CD4-positive, alpha-beta T cell treated with Interleukin-1 beta for 1 hour (primary cell): ENCODE measurements at places on chromosomes 2 and 18.

DNA sequence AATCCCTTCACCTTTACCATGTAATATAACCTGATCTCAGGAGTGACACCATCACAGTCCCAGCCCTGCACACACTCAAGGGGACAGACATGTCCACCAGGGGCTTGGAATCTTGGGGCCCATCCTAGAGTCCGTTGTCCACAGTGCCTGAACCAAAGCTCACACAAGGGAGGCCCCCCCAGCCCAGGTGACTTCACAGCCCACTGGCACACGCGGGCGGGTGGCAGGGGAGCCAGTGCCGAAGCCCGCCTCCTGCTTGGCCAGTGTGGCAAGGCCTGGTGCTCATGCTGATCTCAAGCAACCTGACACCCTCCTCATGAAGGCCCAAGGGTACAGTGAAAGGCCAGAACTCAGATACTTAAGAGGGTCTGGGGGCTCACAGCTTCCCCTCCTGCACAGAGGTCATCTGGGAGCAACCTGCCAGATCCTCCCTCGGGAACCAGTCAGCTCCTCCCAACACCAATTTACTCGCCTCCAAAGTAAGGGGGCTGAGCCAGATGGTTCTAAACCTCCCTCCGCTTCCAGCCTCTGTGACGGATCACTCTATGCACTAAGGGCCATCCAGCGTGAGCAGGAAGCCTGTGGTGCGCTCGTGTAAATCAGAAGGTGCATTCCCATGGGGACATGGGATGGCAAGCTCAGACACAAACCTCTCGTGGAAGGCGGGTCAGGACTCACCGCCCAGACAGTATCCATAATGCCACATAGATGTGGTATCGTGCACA lies 3.2 kb upstream of the RAB17 start:
- no peak for DNase-seq

DNA sequence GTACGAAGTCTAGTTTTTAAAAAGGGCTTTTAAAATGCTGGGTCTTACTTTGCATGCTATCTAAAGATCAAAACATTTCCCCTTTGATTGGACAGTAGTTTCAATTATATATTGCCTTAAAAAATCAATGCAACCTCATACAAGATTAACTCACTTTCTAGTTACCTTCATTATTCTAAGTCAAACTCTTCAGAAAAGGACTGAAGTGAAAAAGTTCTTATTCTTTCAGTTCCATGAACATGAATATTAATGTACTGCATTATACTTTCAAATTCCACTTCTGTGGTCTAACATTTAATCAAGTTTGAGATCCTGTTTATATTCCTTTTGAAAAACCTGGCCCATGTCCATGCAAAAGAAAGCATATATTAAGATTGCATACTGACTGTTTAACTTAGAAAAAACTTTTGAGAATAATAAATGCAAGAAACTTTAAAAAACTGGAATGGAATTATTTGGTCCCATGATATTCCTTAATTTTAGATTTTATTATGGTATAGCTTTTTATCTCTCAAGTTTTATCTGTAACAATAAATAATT lies 11.2 kb upstream of the ENOSF1 start:
- DNase-seq: no peak

DNA sequence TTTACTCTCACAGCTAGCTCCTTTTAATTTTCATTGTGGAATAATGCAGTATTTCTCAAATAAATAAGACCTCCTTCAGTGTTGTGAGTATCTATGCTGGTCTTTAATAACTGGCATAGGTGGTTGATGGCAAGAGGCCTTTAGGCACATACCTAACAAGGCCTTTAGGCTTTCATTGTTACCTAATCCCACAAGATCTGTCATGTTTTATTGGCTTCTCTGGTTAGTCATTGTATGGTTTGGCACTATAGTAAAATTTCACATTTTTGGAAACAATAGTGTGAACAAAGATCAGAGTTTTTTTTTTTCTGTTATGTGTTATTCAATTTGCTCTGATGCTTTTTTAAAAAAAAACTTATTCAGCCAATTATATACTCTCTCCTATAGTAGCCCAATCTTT lies 89.8 kb upstream of the NEUROD1 start:
- DNase-seq: no peak

DNA sequence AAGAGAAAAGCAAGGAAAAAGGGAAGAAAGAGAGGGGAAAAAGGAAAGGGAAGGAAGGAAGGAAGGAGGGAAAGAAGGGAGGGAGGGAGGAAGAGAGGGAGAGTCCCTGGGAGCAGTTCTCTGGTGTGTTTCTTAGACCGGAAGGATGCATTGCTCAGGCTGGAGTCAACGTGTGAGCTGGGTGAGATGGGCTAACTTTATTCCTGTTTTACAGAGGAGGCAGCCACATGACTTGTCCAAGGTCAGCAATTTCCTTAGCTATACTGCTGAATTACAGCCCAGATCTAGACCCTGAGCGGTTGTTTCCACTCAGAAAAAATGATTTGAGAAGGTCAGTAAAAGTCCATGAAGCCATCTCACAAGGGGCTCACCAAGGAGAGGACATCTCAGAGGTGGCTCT lies 86.6 kb upstream of the APCDD1 start:
- no peak for DNase-seq

DNA sequence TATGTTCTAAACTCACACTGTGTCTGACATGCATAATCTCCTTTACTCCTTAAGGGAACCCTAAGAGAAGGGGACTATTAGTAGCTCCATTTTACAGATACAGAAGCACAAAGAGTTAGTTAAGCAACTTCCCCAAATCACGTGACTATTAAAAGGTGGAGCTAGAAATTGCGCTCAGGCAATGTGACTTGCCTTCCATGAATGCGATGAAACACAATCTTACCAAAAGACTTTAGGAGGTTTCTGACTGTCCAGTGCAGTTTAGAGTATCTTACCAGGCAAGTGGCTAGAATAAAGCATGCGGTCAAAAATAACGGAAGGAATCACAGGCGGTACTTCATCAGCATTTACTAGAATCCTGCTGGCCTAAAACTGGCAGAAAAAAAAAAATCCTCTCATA lies 70.4 kb downstream of the ZNF521 start:
- DNase-seq: no peak

DNA sequence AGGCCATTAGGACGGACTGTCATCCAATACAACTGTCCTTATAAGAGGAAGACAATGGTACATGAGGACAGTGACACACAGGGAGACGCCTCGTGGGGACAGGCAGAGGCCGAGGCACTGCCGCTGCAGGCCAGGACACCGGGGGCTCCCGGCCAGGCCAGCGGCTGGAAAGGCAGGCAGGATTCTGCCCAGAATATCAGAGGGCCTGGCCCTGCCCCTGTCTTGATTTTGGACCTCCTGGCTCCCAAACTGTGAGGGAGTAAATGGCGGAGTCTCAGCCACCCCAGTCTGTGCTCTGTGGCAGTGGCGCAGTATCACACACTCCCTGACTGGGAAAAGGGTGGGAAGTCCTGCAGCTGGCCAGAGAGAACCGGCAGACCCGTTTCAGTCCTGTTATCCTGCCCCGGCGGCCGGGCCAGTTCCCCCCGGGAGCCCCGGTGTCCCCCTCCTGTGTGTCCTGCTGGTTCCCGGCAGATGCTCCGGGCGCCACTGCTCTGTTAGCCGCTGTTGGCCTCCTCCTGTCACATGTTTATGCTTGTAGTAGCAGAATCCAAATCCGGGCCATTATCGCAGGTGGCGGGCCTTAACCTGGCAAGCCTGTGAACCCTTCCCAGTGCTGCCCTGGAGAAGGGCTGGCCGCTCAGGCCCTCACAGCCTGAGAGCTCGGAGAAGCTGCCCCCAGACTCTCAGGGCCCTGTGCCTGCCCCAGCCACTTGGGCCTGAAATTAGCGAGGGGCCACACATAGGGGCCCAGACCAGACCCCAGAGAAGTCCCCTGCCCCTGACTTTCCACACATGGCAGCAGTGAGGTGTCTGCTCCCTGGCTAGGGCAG lies 31.4 kb upstream of the TAF1B start:
- DNase-seq: no peak

DNA sequence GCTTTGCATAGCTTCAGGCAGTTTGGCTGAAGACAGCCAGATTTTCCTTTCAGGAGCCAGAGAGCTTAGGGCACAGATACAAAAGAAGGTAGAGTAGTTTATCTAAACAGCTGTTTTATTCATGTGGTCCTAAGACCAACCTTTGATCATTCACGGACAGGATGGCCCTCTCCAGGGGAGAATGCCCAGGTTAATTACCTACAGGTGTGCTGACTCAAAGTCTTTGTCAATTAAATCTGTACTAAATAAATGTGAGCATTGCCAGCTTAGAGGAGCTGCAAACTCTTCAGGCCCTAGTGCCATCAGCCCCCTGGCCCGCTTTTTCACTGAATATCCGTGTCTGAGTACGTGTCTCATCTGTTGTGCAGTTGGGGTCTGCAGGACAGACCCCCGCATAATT lies 554.7 kb downstream of the NUP35 start:
- no peak for DNase-seq

DNA sequence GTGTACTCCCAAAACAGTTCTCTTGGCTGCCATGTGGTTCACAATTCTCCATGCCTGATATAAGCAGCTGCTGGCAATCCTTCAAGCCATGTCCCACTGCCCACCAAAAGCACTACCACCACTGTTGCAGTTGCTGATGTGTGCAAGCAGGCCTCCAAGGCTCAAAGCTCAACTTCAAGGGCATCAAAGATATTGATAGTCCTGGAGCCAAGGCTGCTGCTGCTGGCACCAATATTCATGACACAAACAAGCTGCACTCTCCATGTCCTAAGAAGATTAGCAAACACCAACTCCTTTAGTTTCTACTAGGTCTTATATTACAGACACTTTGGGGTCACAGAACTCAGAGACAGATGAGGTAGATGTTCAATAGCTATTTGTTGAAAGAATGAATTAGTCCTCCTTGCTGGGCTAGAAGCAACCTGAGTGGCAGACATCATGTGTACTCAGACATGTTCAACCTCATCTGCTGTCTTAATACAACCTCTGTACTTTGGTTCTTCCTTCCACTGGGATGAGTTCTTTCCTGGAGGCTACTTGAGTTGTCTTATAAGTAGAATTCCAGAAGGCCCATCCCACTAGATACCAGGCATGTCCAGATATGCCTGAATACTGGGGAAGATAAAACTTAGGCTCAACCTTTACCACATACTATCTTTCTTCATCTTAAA lies 104.5 kb upstream of the UGP2 start:
- no peak for DNase-seq

DNA sequence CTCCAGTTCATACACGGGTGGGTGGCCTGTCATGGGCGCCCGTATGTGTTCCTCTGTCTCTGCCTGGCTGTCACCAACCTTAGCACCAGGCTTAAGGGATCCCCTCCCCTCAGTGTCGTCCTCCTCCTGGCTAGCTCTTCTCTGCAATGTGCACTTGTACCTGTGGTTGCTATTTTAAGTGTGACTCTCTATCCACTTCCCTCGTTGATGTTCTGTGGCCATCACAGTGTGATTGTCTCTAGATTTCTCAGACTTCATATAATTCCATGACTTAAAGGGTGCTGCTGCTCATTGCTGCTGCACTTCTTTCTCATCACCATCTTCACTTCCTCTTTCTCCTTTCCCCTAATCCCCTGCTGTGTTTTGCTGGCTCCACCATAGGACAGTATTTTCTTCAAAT lies 143.4 kb downstream of the EML6 start:
- no peak for DNase-seq

- no peak for DNase-seq
Observed at GRCh38 chr2:231795525-231796327, 9.5 kb downstream of the COPS7B start.
